Eye (tissue), 1 donor: ENCODE measurements at places on chromosomes 12 and 14.

DNA sequence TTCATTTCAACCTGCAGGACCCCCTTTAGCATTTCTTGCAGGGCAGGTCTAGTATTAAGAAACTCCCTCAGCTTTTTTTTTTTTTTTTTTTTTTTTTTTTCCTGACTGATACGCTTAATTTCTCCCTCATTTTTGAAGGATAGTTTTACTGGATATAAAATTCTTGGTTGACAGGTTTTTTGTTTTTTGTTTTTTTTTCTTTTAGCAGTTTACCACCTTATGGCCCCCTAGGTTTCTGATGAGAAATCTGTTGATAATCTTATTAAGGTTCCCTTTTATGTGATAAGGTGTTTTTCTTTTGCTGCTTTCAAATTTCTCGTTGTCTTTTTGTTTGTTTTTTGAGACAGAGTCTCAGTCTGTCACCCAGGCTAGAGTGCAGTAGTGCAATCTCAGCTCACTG is 66.5 kb downstream of the BORCS5 start:
- DNase-seq, result no peak

DNA sequence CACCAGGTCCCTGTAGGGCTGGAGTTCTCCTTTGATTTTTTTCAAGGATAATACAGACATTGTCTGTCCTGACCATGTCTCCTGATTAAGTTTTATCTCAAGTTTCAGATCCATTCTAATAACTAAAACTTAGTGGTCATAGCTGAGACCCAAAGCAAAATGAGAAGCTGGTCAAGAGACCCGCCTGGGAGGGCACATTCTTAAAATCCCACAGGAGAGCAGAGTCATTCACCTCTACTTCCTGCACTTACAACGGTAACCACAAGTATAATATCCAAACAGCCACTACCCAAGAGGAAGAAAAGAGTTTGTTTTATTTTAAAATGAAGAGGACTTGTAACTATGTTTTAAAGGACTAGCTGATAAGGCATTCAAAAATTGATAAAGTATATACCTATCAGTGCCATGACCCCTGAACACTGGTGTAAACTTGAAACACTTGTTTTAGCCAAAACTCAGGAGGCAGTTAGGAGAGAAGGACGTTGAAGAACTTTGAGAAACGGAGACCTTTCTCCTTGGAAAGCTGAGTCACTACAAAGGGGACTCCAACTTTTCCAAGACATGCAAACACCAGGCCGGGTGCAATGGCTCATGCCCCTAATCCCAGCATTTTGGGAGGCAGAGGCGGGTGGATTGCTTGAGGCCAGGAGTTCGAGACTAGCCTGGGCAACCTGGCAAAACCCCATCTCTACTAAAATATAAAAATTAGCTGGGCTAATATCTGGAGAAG is 478.2 kb downstream of the GLT1D1 start:
- no peak for DNase-seq

DNA sequence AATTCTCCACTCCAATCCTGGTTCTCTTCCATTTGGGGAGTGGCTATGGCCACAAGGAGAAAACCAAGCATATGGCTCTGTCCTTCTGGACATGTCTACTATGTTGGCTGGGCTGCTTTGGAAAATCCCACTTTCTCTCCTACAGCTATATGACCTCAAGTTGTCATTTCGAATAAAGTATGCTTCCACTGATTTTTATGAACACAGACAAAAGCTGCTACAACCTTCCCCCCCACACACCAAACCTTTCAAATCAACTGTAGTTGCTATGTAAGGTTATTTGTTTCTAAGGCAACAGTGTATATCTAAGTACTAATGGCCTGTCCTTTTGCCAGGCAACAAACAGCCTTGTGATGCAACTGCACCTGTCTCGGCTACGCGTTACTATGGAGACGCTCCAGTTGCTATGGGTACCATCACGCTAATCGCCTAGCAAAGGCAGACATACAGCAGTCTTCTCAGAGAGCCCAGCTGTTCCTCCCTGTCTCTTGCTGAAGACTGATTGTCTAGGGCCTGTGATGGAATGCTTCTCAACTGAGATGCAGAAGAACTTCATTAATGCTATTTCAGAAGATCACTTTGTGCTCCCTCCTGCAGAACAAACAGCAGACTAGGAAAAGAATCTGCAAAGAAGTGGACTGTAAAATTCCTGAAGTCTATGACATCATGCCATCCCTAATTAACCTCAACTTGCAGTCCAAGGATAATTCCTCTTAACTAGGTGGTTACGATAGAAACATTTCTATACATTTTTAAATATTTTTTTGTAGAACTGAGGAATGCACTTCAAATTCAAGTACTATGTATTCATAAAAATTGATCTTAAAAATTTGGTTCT is 67.6 kb downstream of the FOXN3 start:
- DNase-seq, result peak; percentile 98

GRCh38 chr12:10025236-10025635 is 5.2 kb upstream of the CLEC9A start:
- DNase-seq, result no peak

DNA sequence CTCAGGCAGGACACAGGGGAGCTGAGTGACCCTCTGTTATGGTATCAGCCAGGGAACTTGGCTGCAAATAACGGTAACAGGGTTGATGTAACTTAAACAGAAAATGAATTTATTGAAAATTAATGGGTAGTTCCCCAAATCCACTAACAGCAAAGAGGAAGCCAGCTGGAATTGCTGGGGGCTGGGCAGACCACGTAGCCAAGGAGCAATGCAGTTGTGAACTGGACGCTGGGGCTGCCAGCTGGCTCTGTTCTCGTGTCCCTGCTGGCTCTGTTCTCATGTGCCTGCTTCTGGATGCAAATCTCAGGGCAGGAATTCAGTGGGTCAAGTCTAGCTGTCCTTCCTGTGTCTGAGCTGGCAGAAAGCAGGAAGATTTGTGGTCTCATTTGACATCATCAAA is 1383.3 kb upstream of the TMEM132C start:
- DNase-seq, result peak; percentile 50

- DNase-seq, result no peak
Observed at GRCh38 chr12:104059963-104060362, 4.4 kb upstream of the HCFC2 start.

- DNase-seq, result peak; percentile 43
Observed at GRCh38 chr12:117334051-117334450, 27.4 kb downstream of the NOS1 start.

DNA sequence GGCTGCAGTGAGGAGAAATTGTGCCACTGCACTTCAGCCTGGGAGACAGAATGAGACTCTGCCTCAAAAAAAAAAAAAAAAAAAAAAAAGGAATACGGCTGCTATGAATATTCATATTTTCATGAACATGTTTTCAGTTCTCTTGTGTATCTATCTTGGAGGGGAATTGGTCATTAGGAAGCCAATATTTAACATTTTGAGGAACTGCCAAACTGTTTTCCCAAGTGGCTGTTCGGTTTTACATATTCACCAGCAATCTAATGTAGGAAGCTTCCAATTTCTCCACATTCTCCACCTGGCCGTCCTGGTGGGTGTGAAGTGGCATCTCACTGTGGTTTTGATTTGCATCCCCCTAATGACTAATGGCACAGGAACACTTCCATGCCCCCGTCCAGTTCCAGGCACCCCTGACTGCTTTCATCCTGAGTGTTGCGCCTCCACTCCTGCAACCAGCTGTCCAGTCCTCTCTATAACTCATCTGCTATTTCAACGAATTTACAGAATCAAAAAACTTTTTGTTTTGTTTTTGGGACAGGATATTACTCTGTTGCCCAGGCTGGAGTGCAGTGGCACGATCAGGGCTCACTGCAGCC is 5.7 kb downstream of the STXBP6 start:
- no peak for DNase-seq

- no peak for DNase-seq
Observed at GRCh38 chr14:28742171-28742846, 24.3 kb upstream of the FOXG1 start.

- DNase-seq, result no peak
Observed at GRCh38 chr14:53894456-53894855, 62.2 kb downstream of the BMP4 start.

- DNase-seq, result no peak
Observed at GRCh38 chr12:50824914-50825313, 17.8 kb upstream of the TMPRSS12 start.

DNA sequence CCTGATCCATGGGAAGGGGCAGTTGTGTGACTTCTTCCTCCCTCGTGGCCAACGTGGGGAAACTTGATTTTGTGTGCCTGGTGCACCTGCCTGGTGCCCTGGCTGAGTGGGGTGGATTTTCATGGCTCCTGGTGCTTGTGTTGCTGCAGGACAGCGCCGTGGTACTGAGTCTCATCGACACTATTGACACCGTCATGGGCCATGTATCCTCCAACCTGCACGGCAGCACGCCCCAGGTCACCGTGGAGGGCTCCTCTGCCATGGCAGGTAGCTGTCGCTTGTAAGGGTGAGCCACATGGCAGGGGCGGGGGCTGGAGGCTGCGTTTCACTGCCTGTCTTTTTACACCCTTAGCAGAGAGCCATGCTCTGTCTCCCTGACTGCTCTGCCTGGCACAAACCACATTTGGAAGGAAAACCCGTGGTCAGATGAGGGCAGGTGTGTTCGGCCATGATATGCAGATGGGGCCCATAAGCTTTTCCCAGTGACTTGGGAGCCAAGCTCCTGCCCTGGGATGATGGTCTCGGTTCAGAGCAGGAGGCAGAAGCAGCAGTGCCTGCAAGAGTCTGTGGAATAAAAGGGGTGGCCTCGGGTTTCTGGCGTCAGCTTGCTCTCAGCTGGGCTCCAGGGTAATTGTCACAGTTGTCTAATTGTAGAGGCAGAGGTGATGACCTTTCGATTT is 49.5 kb downstream of the ADGRD1 start:
- DNase-seq, result no peak

GRCh38 chr12:126907900-126908764 is 1358.8 kb upstream of the TMEM132C start:
- DNase-seq, result no peak

- DNase-seq, result peak; percentile 94
Observed at GRCh38 chr14:70809225-70810219, at the start of gene MAP3K9. TSS of gene MAP3K9 (minus strand) at chr14:70809513. CDS start at chr14:70809171, 342 bp downstream.

DNA sequence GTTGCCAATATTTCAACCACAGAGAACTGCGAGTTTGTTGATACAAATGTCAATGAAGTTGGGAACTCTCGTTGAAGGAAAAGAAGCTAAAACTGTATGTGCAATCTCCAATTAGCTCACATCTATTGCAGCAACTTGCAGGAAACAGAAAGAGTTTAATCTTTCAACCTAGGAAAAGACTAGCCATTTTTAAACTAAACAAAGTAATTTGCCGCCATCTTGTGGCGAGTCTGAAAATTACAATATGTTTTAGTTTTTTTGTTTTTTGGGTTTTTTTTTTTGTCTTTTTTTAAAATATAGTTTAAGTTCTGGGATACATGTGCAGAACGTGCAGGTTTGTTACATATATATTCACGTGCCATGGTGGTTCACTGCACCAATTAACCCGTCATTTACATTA is 131.2 kb upstream of the FOXG1 start:
- DNase-seq, result peak; percentile 66

DNA sequence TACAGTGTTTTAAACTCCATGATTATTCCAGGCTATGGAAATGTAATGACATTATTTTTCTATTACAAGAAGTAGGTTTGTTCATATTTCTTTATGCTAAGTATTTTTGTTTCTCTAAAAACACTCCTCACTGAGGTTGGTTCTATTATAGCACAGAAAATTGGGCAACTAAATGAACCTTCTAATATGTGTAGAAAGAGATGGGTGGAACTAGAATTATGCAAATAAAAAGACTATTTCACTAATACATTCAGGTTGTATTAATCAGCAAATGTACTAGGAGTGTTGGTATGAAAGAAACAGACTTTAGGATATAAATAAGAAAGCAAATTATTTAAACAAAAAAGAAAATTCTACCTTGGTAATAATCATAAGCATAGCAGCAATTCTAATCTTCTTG is 4.9 kb downstream of the OR6C2 start:
- DNase-seq, result no peak

- DNase-seq, result no peak
Observed at GRCh38 chr12:588646-589045, 74.6 kb downstream of the NINJ2 start.

DNA sequence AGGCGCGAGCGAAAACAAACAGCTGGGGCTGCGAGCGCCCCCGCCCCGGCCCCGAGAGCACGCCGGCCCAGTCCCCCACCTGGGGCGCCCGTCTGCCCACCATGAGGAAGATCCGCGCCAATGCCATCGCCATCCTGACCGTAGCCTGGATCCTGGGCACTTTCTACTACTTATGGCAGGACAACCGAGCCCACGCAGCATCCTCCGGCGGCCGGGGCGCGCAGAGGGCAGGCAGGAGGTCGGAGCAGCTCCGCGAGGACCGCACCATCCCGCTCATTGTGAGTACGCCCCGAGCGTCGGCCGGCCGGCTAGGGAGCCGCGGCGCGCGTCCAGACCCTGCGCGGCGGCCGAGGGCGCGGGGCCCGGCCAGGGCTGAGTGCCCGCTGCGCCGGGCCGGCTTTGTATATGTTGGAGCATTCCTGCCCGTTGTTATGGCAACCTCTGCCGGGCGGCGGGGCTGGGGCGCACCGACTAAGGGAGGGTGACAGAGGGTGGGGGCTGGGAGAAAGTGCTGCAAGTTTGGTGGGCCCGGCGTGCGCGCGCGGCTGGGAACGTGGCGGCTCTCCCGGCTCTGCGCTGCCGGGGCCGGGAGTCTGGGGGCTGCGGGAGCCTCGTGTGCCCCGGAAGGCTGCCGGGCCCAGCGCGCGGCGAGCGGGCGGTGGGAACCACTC is 367 bp downstream of the GALNT16 start:
- DNase-seq, result peak; percentile 80

DNA sequence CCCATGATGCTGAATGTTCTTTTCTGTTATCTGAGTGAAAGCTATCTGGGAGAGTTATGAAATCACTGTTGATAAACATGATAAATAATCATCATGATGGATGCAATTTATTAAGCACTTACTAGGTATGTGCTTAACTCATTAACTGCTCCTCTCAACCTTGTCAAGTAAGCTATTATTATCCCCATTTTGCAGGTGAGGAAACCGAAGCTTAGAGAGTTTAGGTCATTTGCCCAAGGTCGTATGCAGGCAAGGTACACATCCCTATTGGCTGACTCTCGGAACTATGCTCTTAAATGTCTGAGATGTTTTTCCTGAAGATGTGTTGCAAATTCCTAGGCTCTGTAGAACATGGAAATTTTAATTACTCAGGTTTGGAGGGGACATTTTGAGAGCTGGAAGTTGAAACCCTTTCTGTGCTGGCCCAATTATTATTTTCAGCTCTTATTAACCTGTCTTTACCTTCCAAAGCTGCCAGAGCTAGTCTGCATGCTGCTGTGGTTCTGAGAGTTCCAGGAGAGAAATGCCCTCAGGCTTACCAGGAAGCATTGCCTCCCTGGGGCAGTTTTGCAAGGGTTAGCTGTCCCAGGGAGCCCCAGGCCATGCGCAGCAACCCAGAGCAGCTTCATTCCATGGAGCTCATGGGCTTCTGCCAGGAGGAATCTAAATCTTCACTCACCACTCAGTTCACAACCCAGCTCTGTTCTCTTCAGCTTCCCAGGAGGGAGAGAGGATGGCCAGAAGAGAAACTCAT is 55.6 kb upstream of the OAS1 start:
- DNase-seq, result no peak

DNA sequence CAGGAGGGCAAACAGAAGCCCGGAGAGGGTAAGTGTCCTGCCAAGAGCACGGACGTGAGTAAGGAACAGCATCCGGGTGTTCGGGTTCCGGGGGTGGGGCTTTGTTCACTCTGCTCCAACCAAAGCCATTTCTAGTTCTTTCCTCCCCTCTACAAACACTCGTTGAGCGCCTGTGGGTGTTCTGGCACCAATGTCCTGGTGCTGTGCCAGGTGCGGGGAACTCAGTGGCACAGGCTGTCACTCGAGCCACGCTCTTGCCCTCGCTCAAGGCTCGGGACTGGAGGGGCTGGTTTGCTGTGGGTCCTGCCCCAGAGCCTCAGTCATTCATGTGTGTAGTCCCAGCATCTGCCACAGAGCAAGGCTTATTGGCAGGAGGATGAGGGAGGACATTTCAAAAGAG is 157.5 kb downstream of the CALM1 start:
- DNase-seq, result no peak

GRCh38 chr14:32230181-32230580 is 27.1 kb upstream of the RNU6-8 start:
- no peak for DNase-seq
